ENCODE measurements at places on chromosomes 5 and 9. TPM values are rescaled to one million over a fixed set of nuclear protein-coding genes. Genes with fewer than 3 reads are reported as not detected.

The BTNL8 gene
- not detected for total RNA-seq

The CATSPER3 gene
- not detected for total RNA-seq

The DCTN3 gene
- total RNA-seq: 162 TPM

The HEXB gene
- total RNA-seq: 193 TPM

The SYNPO gene
- total RNA-seq: 41.0 TPM

The SPATA31A3 gene
- total RNA-seq: not detected

The TAS2R1 gene
- not detected for total RNA-seq

The PCDHAC2 gene
- total RNA-seq: 0.73 TPM

The OR1Q1 gene
- total RNA-seq: not detected

The PCDHGB5 gene
- 7.9 TPM for total RNA-seq

The POU5F2 gene
- 0.15 TPM for total RNA-seq

The GRIN3A gene
- not detected for total RNA-seq

The FAM221B gene
- not detected for total RNA-seq

The BTNL9 gene
- not detected for total RNA-seq

The GMCL2 gene
- not detected for total RNA-seq

The ABO gene
- not detected for total RNA-seq

The FOXE1 gene
- not detected for total RNA-seq

The ERMP1 gene
- 10.2 TPM for total RNA-seq

The PCDHB15 gene
- 0.15 TPM for total RNA-seq

The CRHBP gene
- total RNA-seq: not detected

The CARD19 gene
- total RNA-seq: 70.3 TPM

The LHX3 gene
- not detected for total RNA-seq

The CFAP90 gene
- total RNA-seq: not detected

The ARHGEF37 gene
- 3.3 TPM for total RNA-seq

The TRIM32 gene
- total RNA-seq: 15.7 TPM

The CCDC69 gene
- total RNA-seq: 18.7 TPM

The TOR1A gene
- 68.3 TPM for total RNA-seq

The SMIM33 gene
- not detected for total RNA-seq

The TMEM174 gene
- total RNA-seq: not detected

The CDH10 gene
- total RNA-seq: under 0.01 TPM

The CARTPT gene
- total RNA-seq: not detected

The WDR38 gene
- total RNA-seq: not detected

The ORM2 gene
- total RNA-seq: not detected

The SLC6A18 gene
- not detected for total RNA-seq

The SHOC1 gene
- total RNA-seq: not detected

The CDC14B gene
- 1.7 TPM for total RNA-seq

The MEIKIN gene
- total RNA-seq: not detected
